ENCODE measurements at places on chromosomes 4 and X.
A peak's percentile ranks its signal among the peaks of the same experiment; 100 is the strongest.

- DNase-seq = peak; percentile 29
These were observed 183.2 kb downstream of the FBXW7 start for GRCh38 chr4:152352622-152353116.

DNA sequence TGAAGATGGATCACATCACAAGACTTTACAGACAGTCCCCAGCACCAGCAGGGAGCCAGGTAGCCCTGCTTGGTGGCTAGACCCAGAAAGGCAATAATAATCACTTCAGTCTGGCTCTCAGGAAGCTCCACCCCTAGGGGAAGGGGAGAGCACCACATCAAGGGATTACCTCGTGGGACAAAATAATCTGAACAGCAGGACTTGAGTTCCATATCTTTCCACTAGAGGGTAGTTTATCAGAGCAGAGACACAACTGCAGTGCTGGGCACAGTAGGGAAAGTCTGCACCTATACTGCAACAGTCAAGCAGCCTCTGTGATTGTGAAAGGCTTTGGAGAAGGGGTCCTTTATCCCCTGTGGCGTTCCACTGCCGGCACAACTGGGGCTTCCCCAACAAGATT lies 547.0 kb upstream of the POU3F4 start:
- DNase-seq = no peak

DNA sequence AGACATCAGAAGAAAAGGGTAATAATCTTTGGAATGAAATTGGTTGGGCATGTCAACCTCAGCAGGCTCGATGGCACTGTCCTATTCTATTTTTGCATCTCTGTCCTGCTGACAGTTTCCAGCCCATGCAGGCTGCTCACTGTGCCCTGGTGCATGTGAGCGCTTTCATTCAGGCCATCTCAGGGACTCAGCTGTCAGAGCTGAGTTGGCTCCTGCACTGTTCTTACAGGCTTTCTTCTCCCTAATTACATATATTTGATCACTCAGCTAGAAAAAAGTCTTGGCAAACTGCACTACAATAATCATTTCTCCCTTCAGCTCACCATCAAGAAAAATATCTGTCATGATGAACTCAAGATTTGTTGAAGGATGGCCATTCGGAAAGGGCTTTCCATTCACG lies 84.7 kb downstream of the RASL11B start:
- no peak for DNase-seq

DNA sequence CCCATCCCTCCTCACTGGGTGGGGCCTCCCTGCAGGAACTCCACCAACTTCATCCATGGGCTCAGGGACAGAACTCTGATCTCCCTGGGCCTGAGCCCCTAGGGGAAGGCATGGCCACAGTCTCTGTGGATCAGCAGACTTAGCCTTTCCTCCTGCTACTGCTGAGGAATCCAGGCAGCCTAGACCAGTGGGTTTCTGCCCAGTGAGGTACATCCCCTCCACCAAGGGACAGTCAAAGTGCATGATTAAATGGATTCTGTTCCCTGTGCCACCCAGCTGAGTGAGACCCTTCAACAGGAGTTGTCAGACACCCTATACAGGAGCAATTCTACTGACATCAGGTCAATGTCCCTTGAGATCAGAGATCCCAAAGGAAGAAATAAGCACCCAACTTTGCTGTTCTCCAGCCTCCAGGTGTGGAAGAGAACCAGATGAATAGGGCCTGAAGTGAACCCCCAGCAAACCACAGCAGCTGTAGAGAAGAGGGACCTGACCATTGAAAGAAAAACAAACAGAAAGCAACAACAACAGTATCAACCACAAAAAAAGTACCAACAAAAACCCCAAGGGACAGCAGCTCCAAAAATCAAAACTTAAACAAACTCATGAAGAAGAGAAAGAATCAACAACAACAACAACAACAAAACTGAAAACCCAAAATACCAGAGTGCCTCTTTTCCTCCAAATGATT lies 84.8 kb downstream of the CHIC1 start:
- DNase-seq = no peak
